RPMI8226 (cell line): ENCODE measurements at places on chromosomes 4 and X.

DNA sequence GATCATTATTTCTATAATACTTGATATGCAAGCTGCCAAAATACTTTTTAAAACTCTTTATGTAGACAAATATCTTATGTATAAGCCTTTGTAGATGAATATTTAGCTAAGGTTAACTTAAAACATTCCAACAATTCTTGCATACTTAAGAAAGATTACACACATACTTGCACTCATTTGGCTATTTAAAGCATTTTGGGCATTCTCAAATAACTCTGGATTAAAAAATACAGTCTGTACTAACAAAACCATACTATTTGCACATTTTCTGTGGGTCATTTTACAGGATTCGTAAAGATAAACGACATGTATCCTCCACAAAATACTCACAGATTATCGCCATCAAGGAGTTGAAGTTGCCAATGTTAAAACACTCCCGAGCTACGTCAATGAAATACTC is 26.5 kb downstream of the RASGEF1B start:
- DNase-seq = no peak

- DNase-seq = peak; percentile 20
Measured at GRCh38 chrX:17788439-17788838, 51.1 kb downstream of the SCML1 start.

- no peak for DNase-seq
Measured at GRCh38 chrX:46737462-46737861, 21.5 kb downstream of the SLC9A7 start.

- peak; percentile 85 for DNase-seq
Measured at GRCh38 chrX:139204898-139205667, 325.5 kb upstream of the F9 start.

DNA sequence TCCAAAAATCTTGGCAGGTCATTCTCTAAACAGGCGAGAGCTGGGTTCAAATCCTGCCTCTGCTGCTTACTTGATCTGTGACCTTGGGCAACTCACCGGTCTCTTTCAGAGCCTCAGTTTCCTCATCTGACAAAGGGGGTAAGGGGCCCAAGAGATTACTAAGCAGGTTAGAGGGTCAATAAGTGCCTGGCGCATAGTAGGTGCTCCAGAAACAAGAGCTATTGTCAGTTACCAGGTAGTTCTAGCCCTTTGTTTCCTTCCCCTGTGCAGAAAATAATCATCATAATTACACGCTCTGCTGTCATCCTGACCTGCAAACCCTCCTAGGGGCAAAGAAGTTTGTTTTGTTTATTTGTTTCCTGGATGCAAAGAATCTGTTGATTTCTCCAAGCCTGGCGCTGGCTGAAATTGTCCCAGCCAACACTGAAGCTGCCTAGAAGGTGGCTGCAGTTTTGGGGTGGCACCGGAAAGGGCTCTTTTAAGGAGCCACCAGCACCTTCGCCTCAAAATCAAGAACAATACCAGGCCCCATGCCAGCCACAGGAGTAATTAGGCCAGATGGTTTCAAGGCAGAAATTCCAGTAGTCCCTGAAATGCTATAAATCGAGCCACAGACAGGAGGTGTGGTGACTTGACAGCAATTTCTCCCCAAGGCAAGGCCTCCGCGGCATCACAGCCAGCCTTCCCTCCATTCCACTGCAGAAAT is 10.2 kb upstream of the KIAA0232 start:
- DNase-seq = no peak

DNA sequence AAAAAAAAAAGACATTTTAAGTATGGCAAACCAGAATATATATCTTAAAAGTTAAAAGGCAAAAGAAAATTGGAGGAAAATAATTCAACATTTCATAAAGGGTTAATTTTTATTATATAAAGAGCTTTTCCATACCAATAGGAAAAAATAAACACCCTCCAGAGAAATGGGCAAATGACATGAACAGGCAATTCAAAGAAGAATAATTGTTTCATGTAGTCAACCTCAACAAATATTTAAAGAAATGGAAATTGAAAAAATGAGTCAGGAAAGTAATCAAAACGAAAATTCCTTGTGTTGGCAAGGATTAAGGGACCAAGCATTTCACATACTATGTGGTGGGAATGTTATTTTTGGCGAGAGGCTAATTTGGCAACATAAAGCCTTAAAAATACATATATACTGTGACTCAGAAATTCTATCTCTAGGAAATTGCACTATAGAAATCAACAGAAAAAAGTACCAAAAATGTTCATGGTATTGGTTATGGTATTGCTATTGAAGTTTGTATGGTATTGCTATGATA is 87.6 kb downstream of the HAUS3 start:
- DNase-seq = no peak

GRCh38 chr4:8761824-8762205 is 109.8 kb downstream of the HMX1 start:
- DNase-seq = no peak

DNA sequence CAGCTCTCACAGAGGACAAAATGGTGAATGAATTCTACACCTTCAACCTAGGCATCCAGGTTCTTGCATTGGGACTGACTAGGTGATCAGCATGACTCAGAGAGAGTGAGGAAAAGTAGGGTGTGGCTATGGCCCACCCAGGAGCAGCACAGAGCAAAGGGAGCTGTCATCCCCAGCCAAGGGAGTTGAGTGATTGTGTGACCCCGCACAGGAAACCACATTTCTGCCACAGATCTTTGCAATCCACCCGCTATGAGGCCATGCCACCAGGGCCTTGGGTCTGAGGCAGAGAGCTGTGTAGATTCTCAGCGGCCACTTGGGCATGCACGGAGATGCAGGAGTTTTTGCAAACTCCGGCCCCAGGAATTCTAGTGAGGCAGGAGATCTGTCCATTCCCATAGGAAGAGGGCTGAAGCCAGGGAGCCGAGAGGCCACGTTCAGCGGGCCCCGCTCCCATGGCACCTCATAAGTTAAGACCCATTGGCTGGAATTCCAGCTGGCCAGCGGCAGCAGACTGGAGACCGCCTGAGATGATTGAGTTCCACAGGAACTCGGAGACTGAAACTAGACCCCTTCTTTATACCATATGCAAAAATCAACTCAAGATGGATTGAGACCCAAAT is 75.9 kb downstream of the NAA11 start:
- no peak for DNase-seq

DNA sequence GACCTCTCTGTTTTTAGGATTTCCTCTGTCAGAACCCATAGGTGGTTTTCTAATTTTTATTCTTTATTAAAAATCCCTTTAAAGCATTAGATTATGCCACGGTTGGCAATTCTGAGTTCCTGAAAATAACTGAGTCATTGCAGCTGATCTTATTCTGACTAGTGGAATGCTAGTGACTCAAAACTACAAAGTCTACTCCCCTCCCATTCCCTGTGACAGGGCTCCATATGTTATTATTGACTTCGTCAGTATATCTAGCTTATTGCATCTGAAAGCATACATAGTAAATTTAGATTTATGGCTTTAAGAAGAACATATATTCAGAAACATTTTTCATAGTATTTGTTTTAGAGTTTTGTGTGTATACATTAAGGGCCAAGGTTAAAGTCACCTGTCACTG is 38.5 kb downstream of the HERC3 start:
- DNase-seq = no peak

DNA sequence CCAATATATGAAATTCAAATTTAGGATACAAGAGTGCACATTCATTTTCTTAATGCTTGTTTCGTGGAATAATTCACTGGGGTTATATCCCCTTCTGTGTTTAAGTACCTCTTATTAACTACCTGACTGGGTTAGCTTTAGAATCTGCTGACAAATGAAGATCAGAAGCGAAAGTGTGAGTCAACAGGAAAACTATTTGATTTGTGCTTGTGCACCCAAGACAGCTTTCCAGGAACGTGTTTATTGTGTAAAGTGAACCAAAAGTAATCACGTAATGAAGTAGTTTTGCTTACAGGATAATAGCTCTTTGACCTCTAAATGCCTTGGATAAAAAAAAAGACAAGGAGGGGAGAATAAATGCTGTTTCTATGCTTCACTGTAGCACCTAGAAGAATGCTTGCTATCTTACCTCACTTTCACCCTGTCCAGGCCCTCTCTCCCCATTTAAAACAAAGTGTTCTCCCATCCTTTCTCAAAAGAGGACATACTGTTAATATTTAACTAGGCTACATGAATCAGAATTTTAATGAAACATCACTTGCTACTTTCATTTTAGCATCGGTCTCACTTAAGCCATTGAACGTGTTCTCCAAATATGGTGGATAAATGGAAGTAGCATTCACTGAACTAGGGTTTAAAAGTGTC is 141.9 kb downstream of the THOC2 start:
- DNase-seq = peak; percentile 59

DNA sequence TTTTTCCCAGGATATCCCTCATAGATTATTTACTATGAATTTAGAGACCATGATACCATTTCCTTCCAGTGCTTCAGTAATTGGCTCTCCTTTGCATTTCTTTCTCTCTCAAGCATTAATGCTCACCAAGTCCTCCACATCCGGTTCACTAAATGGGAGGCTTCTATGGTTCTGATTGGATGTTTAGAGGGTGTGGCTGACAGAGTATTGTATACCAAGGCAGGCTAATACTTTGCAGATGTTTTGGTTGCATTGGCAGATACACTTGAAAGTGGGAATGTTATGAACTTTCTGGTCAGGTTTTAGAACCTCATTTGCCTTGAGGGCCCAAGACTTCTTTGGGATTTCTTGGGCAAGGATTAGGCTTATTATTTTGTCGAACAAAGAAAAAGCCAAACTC is 24.2 kb downstream of the CBLL2 start:
- DNase-seq = no peak

- no peak for DNase-seq
Measured at GRCh38 chr4:29131304-29131703, 1588.9 kb upstream of the PCDH7 start.

DNA sequence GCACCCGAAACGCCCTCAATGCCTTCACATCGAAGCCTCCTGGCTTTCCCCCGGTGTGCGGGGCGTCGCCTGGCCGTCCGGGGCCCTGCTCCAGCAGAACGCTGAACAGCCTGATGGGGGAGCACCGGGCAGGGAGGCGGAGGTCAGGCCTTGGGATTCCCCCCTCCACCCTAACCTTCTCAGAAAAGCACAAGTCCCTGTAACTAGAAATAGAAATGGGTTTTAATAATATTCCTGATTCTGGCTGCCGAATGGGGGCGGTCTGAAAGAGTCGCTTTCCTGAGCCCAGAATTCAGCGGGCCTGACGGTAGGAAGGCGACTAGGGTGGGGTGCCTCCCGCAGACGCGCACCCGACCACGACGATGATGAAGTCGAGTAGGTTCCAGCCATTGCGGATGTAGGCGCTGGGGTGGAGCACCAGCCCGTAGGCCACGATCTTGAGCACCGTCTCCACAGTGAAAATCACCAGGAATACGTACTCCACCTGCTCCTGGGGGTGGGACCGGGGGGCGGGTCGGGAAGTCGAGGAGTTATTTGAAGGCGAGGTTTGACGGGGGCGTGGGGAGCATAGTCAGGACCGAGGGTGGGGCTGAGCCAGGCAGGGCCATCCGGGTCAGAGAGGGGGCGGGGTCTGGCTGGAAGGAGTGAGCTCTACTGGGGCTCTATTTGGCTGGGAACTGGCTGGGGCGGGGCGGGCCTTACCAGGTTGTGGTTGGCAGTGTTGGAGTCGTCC is 2.5 kb downstream of the CACNA1F start:
- peak; percentile 57 for DNase-seq

GRCh38 chr4:145524552-145524951 is 42.9 kb downstream of the SMAD1 start:
- DNase-seq = no peak

- DNase-seq = no peak
Measured at GRCh38 chrX:71955530-71956120, 45.0 kb downstream of the NHSL2 start.

GRCh38 chr4:40149960-40150385 is 46.9 kb upstream of the RHOH start:
- peak; percentile 80 for DNase-seq

DNA sequence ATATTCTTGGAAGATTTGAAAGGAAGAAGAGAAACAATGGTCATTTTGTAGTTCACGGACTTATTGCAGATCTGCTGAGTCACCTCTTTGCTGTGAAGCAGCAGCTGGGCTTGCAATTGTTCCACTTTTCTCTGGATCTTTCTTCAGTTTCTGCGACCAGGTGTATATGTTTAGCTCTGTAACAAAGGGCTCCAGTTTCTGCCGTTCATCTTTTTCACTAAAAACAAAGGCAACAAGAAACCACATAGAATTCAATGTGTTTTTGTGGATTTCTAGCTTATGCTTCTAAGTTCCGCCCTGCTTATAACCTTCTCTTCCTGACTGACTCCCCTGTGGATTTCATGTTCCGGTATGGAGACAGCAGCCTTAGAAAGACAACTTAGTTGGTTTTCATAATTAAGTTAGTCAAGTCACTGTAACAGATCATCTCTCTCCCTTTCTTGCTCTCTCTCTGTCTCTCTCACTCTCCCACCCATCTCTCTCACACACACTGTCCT is 121.6 kb upstream of the EPHA5 start:
- DNase-seq = peak; percentile 54

- no peak for DNase-seq
Measured at GRCh38 chrX:77953708-77954107, 15.7 kb downstream of the PGAM4 start.

DNA sequence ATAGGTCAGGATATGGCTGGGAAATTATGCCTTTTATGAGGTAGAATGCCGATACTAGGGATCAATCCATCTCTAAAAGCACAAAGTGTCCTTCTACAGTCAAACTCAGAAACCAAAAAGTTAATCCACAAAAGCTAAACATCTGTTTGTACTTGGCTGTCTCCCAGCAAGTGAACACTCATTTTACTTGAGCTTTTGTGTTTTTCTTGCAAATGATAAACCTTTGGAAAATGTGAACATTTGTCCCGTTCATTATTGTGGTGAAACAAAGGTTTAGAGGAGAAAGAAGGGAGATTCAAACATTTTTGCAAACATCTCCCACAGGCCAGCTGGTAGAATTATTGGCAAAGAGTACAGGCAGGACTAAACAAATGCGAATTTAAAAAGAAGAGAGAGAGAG is 300.6 kb upstream of the SPANXN1 start:
- no peak for DNase-seq

DNA sequence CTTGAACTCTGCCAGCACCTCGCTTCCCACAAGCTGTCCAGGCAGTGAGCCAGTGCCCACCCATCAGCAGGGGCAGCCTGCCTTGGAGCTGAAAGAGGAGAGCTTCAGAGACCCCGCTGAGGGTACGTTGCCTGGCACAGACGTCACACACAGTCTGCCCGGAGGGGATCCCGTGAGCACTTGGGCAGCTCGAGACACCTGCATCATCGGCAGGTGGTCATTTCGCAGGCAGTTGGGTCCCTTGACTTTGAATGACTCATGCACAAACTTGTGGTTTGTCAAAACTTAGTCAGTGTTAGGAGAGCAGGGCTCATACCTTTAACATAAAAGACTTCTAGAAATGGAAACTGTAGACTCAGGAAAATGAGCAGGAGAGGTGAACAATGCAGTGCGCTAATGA is 9.9 kb downstream of the TACC3 start:
- DNase-seq = no peak

DNA sequence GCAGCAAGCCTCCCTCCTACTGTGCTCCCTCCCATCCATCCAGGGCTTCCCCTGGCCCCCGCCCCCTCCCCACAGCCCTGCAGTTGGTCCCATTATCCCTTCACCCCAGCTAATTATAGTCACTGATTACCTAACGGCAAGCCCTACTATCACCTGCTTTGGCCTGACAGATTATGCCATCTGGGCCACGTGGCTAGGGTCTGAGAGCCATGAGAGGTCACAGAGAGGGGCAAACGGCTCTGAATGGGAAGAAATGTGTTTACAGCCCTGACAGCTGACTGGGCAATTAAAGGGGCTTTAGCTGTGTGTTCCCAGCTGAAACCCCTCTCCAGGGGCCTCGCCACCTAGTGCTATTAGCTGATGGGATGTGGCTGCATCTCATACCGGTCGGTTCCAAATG is 134.4 kb upstream of the CPEB2 start:
- DNase-seq = peak; percentile 46
